ENCODE measurements at places on chromosomes 3 and 15.

DNA sequence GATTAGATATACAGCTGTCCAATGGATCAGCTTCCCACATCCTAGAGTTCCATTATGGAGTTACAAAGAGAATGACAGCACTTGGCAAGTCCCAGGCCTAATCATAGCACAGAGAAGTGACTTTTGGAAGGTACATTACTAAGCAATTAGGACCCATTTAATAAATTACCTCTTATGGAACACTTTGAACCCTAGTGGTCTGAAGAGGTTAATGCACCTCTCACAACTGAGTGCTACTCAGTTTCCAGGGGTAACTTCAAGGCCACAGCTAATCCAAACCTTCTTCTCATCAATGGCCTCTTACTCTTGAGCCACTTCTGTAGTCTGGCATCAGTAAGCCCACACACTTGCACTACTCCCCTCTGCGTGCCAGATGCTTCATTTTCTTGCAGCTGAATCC is 34.9 kb upstream of the MEIS2 start:
- peak; percentile 46 for DNase-seq

DNA sequence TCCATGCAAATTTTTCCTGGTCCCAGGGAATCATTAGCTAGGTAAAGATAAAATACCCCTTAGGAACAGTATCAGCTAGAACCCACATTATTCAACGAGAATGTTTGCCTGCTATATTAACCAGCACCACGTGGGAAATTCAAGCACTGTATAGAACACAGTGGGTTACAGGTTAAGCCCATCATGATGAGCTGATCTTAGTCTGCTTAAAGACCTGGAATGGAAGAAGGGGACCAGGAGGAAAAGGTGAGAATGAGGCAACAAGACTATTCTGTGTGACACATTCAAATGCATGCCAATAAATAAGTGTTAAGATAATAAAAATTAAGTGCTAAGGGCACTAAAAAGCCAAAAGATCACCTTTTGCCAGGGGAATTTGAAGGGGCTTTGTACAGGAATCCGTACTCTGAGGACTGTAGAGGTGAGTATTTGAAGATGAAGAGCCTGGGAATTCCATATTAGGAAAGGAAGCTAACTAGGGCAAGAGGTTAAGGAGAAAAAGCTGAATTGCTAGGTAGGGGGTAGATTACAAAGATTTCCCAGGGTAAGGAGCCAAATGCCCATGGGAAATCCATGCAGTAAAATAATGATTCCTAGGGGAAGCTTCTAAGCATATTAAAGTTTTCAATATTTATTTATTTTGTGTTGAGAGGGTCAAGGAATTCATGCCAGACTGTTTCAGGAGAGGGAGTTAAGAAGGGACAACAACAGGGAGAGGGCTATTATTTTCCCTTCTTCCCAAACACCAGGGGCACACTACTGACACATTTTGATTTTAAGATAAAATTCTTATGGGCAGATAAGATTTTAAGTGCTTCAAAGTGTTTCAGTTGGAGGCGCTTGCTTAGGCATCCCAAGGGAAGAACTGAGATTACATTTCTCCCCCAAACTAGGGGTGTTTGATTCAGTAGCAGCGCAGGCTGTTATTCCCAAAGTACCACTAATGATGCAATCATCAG is 2.3 kb upstream of the MED12L start:
- DNase-seq, result no peak

GRCh38 chr15:55240125-55240760 is 43.5 kb upstream of the RSL24D1 start:
- no peak for DNase-seq

- no peak for DNase-seq
Measured at GRCh38 chr3:47836986-47837385, 34.0 kb downstream of the DHX30 start.

DNA sequence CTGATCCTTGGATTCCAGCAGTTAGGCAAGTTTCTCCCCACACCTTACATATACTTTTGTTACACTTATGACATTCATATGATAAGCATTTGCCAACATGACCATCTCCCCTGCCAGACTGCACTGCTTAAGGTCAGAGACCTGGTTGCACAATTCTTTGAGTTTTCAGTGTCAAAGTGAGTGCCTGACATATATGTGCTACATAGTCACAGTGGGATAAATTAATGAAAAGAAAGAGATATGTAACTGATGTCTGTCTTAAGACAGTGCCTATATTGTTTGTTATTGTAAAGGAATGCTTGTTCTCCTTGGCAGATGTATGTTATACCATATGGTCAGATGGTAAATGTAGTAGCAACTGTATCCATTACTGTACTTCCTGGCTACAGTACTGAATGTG is 3.5 kb upstream of the DCUN1D1 start:
- DNase-seq, result no peak

- peak; percentile 19 for DNase-seq
Measured at GRCh38 chr3:163809540-163809993, 1268.7 kb downstream of the SI start.

GRCh38 chr3:18526667-18527066 is 101.5 kb upstream of the SATB1 start:
- DNase-seq, result no peak

GRCh38 chr3:127006781-127007436 is 24.0 kb downstream of the PLXNA1 start:
- DNase-seq, result no peak

- DNase-seq, result no peak
Measured at GRCh38 chr3:50341996-50342650, 1.5 kb upstream of the RASSF1 start.

DNA sequence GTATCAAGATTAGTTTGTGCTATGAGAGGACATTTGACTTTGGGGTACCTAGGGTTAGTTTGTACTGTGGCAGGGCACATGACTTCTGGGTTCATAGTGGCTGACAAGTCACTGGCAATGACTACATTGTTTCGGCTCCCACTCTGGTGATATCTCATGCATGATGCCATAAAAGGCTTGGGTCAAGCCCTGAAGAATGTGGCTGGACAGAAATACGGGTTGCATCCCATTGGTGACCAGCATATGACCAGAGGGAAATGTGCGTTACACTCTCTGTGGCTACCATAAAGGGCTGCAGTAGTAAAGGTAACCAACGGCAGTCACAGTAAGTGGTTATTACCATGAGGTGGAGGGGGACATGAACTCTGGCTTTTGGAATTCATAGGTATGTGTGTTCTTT is 18.4 kb downstream of the THOC7 start:
- no peak for DNase-seq

DNA sequence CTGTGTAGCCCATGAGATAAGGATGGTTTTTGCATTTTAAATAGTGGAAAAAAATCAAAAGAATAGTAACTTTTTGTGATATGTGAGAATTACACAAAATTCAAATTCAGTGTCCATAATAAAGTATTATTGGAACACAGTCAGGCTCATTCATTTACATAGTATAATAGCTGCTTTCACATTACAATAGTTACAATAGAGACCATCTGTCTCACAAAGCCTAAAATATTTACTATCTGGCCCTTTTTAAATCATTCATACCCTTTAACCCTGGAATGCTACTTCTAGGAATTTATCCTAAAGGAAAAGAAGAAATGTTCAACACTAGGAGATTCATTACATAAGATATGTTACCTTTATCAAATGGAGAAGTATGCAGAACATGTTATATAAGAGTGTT is 35.5 kb upstream of the TM4SF4 start:
- DNase-seq, result no peak

All from ELR (cell line).